NCI-H1694 treated with DMSO at 0.1 percent for 48 hours (cell line): ENCODE measurements at places on chromosomes 6 and 20.

- no peak for DNase-seq
Observed at GRCh38 chr20:58099956-58100730, 128.3 kb downstream of the ANKRD60 start.

DNA sequence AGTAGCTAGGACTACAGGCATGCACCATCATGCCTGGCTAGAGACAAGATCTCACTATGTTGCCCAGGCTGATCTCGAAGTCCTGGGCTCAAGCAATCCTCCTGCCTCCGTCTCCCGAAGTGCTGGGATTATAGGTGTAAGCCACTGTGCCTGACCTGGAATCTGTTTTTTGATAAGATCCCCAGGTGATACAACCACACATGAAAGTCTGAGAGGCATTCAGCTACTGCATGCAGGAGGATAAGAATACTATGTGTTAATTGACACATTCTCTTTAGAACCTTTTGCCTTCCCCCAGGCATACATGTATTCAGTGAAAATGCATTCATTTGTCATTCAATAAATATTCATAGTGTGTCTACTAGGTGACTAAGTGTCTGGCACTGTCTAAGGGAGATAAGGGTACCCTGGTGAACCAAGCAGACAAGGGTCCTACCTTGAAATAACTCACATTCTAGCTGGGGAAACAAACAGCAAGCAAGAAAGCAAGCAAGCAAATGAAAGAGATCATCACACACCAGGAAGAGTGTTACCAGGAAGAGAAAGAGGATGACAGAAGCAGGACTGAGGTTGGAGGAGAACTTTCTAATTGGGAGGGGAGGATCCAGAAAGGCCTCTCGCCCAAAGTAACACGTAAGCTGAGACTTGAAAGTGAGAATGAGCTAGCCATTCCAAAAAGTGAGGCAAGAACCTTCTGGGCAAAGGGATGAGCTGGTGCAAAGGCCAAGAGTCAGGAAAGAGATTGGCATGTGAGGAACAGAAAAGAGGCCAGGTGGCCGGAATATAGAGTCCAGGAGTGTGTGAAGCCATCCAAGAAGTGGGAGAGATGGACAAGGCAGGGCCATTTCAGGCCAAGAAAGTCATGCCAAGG, 6.5 kb downstream of the GFOD1 start:
- DNase-seq: no peak

- no peak for DNase-seq
Observed at GRCh38 chr6:111725446-111726112, 119.9 kb upstream of the TRAF3IP2 start.

DNA sequence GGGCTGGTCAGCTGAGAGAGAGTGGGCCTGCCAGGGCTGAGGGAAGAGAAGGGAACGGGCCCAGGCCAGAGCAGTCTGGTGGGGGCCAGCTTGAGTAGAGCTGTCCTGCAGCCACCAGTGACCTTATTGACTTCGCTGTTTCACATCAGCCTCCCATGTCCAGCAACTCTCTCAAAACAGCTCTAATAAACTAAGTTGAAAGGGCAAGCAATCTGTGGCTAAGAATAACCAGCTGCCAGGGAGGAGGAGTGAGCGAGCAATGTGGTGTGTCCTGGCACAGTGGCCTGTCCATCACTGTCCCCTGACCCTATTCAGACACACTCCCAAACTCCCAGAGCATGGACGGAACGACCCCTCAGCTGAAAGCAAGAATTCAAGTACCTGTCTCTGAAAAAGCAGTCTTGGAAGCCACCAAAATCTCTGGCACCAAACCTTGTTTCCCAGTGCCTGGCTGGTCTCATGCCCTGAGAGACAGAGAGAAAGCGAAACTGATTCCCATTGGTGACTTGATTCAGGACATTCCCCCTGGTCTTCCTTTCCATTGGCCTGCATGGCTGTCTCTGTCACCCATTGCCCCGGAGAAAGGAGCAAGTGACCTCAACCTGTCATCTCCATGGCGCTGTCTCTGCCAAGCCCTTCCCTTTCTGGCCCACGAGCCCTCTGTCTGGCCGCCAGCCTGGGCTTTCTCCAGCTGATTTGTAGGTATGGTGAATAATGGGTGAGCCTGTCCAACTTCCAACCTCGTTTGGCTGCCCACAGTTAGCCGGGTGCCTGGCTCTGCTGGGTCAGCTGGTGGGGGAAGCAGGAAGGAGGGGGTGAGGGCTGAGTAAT, at the start of gene DDO:
Gene DDO, minus strand, starts transcription at position 490 of the 831 bp plus-strand sequence. CDS start 2,113 bp downstream, outside the sequence.
- no peak for DNase-seq

DNA sequence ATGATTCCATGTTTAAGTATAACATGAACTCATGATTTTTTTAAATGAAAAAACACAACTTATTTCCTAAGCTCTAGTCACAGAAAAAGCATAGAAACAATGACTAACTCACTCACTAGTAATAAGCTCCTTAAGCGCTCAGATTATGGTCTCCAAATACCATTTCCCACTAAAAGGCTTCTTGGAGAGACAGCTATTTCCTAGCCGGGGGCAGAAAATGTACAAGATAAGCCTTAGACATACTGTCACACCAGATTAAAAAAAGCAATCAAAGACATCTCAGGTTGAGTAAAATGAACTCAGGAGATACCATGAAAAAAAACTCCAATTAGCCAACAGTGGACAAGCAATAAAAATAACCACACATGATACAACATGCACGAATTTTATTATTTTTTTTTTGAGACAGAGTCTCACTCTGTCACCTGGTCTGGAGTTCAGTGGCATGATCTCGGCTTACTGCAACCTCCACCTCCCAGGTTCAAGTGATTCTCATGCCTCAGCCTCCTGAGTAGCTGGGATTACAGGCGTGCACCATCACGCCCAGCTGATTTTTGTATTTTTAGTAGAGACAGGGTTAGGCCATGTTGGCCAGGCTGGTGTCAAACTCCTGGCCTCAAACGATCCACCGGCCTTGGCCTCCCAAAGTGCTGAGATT, 14.9 kb downstream of the SRPK1 start:
- no peak for DNase-seq

DNA sequence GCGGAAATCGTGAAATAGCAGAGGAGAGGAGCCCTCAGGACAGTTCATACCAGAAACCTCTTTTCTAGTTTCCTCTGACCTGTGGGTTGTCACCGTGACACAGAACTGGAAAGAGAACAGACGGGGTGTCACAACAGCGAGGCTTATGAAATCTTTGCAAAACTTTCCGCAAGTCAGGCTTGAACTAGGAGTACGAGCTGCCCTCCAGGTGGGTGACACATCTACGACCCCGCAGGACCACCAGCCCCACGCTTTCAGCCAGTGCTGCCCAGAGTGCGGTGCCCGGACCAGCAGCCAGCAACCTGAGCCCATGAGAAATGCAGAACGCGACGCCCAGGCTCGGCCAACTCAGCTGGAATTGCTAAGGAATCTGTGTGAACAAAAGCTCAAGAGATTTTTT, 30.8 kb downstream of the WRNIP1 start:
- no peak for DNase-seq
